Activated CD4-positive, CD25-positive, alpha-beta regulatory T cell (primary cell): ENCODE measurements at places on chromosomes 2 and 18.

DNA sequence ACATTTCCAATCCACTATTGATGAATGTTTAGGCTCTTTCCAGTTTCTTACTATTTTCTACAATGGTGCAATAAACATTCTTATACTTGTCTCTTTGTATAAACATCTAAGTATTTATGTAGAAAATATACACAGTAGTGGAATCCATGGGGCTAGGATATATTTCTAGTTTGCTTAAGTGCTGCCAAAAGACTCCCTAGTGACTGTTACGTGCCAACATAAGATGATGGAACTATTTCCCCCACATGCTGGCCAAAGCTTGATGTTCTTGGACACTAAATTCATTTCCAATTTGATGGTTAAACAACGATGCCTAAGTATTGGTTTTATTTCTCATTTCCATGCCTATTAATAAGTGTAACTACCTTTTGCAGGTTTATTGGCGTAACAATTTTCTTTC, 378.4 kb upstream of the HNRNPA3 start:
- no peak for DNase-seq

- no peak for DNase-seq
Measured at GRCh38 chr2:1546023-1546591, 132.8 kb downstream of the TPO start.

GRCh38 chr18:7457262-7457661, 109.9 kb upstream of the PTPRM start:
- no peak for DNase-seq

- DNase-seq, result no peak
Measured at GRCh38 chr2:204261846-204262245, 283.4 kb upstream of the PARD3B start.

GRCh38 chr2:11123856-11124759, 31.2 kb upstream of the SLC66A3 start:
- DNase-seq, result peak; percentile 25

- DNase-seq, result no peak
Measured at GRCh38 chr2:127043367-127044164, 63.4 kb downstream of the BIN1 start.

- DNase-seq, result no peak
Measured at GRCh38 chr2:37683241-37683640, 11.8 kb upstream of the CDC42EP3 start.

DNA sequence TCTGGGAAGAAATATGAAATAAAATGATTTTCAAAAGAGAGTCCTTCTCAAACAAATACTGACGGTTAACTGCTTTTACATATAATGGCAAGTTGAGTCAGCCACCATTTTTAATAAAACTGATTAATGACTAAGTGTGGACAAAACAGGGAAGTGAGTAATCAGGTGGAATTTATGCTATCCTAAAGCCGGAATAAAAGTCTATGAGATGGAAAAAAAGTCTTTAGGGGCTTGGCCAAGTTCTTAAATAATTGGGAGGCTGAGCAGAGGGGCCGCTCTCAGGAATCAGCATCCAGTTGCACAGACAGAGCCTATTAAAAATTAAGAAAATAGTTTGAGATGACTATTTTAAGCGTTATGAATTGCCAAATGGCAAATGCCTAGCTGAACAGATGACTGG, 58.6 kb upstream of the AFF3 start:
- DNase-seq, result no peak

- no peak for DNase-seq
Measured at GRCh38 chr2:10292033-10292432, 10.7 kb upstream of the HPCAL1 start.

DNA sequence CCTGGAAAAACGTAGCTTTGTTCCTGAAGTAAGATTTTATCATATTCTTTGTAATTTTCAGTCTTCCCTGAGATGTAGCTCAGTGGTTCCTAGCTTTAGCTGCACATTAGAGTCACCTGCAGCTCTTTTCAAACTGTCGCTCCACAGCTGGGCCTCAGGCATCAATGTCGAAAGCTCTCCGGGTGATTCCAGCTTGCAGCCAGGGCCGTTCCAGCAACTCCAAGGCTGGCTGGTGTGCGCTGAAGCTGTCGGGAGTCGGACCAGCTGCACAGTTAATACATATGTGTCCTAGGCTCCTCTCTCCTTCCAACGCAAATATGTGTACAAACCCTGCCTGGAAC, 609 bp upstream of the ZNF2 start:
- no peak for DNase-seq

GRCh38 chr2:217915706-217916105, 87.1 kb downstream of the TNS1 start:
- DNase-seq, result no peak

DNA sequence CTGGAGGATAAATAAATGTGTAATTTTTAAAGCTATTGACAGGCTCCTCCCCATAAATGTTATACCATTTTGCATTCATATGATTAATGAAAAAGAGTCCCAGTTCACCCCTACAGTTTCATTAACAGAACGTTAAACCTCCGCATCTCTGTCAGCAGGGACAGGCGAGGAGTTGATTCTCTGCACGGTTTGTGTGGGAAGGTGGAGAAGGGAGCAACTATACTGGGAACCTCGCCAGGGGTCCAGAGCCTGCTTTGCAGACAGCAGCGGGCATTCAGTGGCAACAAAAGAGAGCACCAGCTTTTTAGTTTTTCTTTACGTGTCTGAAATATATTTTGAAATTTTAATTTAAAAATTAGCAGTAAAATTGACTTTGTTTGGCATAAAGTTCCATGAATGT, 101.4 kb downstream of the FARSB start:
- DNase-seq, result no peak

DNA sequence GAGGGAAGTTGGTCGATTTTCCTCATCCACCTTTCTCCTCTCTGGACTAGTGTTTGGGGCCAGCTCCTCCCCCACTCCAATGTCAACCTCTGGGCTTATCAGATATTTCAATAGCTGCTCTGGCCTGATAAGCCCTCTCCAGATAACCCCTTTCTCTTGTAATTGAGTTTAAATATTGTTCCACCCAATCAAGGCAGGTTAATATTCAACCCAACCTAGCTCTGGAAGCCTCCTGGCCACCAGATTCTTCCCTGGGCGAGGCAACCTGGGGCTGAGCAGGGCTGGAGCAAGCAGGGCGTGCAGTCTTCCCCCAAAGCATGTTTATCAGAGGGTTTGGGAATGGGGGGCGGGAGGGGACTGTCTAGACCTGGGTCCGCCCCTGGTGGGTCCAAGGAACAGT, 73.8 kb downstream of the TFCP2L1 start:
- DNase-seq, result no peak

GRCh38 chr18:48825101-48825745, 125.5 kb downstream of the SMAD7 start:
- DNase-seq, result no peak

GRCh38 chr2:137659616-137660015, 304.7 kb upstream of the HNMT start:
- no peak for DNase-seq

DNA sequence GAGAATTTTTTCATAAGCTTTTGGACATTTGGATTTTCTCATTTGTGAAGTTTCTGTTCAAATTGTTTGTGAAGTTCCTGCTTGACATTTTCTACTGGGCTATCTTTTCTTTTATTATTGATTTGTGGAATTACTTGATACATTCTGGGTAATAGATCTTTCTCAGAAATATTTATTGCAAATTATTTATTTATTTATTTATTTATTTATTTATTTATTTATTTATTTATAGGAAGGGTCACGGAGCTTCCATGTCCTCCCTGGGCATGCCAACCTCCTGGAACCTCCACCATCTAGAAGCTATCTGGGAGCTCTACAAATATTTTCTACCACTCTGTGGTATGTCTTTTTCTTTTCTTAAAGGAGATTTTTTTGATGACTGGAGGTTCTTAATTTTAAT, 25.7 kb upstream of the SERPINB7 start:
- no peak for DNase-seq

DNA sequence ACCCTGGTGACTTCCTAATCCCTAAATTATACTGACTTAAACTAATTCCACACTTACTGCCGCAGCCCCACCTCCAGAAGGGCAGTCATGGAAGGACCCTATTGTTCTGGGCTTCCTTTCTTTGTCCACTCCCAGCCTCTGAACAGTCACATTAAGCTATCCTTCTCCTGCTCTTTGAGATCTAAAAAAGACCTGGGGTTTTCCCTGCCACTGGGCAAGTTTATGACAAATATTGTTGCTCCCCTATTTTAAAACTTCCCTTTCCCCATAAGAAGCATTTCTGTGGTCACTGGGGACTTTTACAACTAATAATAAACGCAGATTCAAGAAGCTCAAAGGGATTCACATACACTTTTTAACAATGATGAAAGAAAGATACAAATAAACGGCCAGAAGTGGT, 47.2 kb upstream of the XPO1 start:
- DNase-seq, result no peak

GRCh38 chr2:101559551-101559950, 84.6 kb upstream of the RFX8 start:
- no peak for DNase-seq
